ENCODE measurements at places on chromosomes 11 and 22.

- DNase-seq: no peak
These were observed 377.6 kb downstream of the LRRC4C start for GRCh38 chr11:41081756-41082285.

- no peak for DNase-seq
These were observed 97.1 kb downstream of the CWC15 start for GRCh38 chr11:94876222-94876621.

GRCh38 chr11:115132436-115133228 lies 371.6 kb downstream of the CADM1 start:
- DNase-seq: no peak

DNA sequence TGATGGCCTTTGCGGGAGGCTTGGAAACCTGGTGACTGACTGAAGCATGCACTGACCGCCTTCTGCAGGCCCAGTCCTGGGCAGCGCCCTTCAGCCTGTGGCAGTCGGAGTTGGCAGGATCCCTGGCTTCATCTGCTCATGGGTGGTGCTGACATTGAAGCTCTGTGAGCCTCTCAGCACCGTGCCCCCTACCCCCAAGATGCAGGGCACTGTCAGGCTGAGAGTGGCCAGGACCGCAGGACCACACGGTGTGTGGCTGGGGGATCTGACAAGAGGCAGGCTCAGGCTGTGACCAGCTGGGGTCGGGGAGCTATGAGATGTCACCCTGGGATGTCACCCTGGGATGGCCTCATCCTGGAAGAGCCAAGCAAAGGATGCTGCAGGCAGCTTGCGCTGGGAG lies 32.7 kb downstream of the TBC1D22A start:
- DNase-seq: no peak

DNA sequence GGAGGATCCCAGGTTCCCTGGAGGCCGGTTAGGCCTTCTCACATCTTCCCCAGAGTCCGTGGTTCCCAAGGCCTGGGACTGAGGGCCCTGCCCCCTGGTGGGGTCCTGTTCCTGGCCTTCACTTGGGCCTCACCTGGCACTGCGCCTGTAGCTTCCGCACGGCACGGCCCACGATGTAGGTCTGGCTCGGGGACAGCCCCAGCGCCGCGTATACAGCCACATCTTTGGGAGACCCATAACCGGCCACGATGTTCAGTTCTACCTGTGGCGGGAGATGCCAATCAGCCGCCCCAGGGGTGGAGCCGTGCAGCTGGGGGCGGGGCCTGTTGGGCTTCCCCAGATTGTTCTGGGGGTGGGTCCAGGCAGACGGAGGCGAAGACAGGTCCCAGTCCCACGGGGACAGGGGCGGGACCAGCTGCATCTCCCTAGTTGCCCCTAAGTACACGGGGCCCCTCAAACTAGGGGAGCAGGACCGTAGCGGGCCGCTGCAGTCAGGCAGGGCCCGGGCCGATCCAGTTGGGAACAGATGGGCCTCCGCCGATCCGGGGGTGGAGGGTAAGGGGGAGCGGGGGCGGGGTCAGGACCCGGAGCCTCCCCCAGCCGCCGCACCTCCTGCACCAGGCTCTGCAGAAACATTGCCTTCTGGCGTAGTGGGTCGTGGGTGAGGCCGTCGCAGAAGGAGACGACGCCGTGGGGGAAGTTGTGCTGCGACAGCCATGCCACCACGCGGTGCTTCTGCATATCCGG lies 10.1 kb downstream of the AIP start:
- no peak for DNase-seq

DNA sequence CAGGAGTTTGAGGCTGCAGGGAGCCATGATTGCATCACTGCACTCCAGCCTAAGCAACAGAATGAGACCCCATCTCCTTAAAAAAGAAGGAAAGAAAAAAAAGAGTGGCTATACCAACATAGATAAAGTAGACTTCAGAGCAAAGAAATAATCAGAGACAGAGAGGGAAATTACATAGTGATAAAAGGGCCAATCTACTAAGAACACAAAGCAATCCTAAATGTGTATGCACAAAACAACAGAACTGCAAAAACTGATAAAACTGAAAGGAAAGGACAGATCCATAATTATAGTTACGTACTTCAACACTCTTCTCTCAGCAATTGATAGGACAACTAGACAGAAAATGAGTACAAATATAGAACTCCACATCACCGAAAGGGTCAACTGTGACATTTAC lies 17.8 kb upstream of the OR2AT4 start:
- DNase-seq: no peak

DNA sequence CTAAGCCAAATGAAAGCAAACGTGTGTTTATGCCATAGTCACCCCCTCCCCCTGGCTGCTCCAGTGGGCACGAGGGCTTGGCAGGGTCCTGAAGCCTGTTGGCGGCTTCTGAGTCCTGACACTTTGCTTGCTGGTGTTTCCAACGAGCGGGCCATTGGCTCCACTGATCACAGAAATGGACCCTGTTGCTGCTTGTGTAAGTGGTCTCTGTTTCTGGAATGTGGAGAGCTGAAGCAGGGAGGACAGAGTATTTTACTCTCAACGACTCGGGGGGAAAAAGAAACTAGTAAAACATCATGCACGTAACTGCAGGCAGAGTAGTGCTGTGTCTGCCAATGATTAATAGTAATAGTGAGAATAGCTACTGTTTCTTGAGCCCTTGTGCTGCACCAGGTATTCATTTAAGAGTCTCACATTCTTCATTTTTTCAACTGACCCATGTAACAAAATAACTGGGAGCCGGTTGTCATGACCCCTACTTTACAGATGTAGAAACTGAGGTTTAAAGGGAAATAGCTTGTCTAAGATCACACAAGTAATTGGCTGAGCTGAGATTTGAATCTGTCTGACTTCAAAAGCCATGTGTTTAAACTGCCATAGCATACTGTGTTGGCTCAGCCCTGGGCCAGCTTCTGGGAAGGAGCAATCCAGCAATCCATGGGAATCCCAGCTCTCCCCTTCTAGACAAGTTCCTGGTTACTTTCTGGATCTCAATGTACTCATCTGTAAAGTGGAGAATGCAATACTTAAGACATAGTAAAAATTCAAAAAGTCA lies 526.7 kb downstream of the INSC start:
- DNase-seq: no peak

GRCh38 chr22:30488121-30488520 lies 16.3 kb upstream of the SEC14L3 start:
- no peak for DNase-seq

GRCh38 chr11:106473089-106473722 lies 395.7 kb downstream of the AASDHPPT start:
- DNase-seq: no peak

- DNase-seq: no peak
These were observed 1513.3 kb downstream of the FAM181B start for GRCh38 chr11:81220146-81220895.

DNA sequence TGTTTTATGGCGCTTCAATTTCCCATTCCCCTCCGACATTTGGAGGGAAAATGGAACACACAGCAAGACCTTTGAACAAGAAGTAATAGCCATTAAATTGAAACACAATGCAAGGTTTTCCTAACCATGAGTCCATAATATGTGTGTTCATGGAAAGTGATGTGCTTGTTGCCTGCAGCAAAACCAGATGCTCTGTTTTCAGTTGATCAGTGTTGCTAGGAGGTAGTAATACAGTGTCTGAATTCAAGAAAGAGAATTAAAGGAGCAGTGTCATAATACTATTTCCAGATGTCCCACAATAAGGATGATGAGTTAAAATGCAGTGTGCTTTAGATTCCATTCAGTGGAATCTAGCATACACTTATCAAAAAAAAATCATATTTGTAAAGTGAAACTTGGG lies 637.4 kb upstream of the API5 start:
- DNase-seq: no peak

All from sciatic nerve (tissue), 2 donors.